Activated CD4-positive, alpha-beta memory T cell treated with anti-CD3 and anti-CD28 coated beads for 36 hours (primary cell): ENCODE measurements at places on chromosomes 13 and 19. TPM values are rescaled to one million over a fixed set of nuclear protein-coding genes. Genes with fewer than 3 reads are reported as not detected.

Gene HAUS8
- total RNA-seq: 36.8 TPM

- no peaks in the 10 kb centered on the region for H3K4me1 ChIP-seq
- no peak overlapping the region for H3K27ac ChIP-seq
- H3K27me3 ChIP-seq: no peaks in the 10 kb centered on the region
- H3K4me3 ChIP-seq: no peak overlapping the region
Observed at GRCh38 chr13:91813253-91813652, 414.8 kb downstream of the GPC5 start.

GRCh38 chr13:25237083-25237482, 50.2 kb downstream of the MTMR6 start:
- H3K4me3 ChIP-seq: no peak overlapping the region
- no peaks in the 10 kb centered on the region for H3K4me1 ChIP-seq
- H3K27me3 ChIP-seq: peaks cover 1% of the 10 kb centered on the region
- no peak overlapping the region for H3K27ac ChIP-seq
- DNase-seq: no peak

GRCh38 chr19:801030-801860, 4.0 kb downstream of the PTBP1 start:
- peaks cover 51% of the 10 kb centered on the region for H3K36me3 ChIP-seq
- no peaks in the 10 kb centered on the region for H3K27me3 ChIP-seq
- H3K4me3 ChIP-seq: peak overlapping the region; percentile 86
- DNase-seq: peak; percentile 42

Gene MPHOSPH8
- total RNA-seq: 37.6 TPM

DNA sequence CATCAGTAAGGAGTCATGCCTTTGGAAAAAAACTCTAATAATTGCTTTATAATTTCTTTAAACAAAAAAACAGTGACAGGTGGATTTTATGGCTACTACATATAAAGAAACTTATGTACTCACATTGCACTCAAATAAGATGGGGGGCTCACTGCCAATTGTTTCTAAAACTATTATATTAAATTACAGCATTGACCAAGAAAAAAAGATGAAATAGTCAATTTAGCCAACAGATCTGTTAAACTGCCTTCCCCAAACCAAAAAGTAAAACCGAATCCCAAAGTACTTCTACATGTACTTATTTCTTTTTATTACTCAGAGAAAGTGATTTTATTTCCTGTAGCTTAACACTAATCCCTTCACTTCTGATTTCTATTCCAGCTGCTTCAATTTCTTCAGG, 716.8 kb upstream of the SLITRK5 start:
- H3K27ac ChIP-seq: no peak overlapping the region
- no peak for DNase-seq
- no peak overlapping the region for H3K4me3 ChIP-seq
- H3K4me1 ChIP-seq: no peaks in the 10 kb centered on the region
- no peaks in the 10 kb centered on the region for H3K27me3 ChIP-seq
